Naive thymus-derived CD8-positive, alpha-beta T cell (primary cell): ENCODE measurements at places on chromosomes 13 and 19.

- no peak overlapping the region for H3K4me3 ChIP-seq
- no peaks in the 10 kb centered on the region for H3K36me3 ChIP-seq
Observed at GRCh38 chr13:97851269-97851668, 102.2 kb upstream of the IPO5 start.

DNA sequence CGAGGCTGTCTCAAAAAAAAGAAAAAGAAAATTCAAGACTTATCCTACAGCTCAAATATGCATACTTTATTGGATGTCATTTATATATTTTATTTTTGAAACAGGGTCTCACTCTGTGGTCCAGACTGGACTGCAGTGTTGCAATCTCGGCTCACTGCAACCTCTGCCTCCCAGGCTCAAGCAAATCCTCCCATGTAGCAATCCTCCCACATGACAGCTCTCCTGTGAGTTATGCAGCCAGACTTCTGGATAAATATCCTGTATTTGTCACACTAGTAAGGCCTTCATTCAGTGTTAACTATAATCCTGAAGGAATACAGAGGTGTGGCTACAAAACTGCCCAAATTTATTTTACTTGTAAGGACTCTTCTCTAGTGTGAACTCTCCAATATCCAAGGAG is 7.2 kb downstream of the ZNF552 start:
- peaks cover 41% of the 10 kb centered on the region for H3K4me1 ChIP-seq
- no peaks in the 10 kb centered on the region for H3K27me3 ChIP-seq
- H3K27ac ChIP-seq: no peak overlapping the region
- no peak for DNase-seq

GRCh38 chr13:32728327-32728726 is 142.1 kb downstream of the PDS5B start:
- DNase-seq: no peak
- H3K4me3 ChIP-seq: no peak overlapping the region
- no peaks in the 10 kb centered on the region for H3K27me3 ChIP-seq
- peaks cover 6% of the 10 kb centered on the region for H3K36me3 ChIP-seq
- no peak overlapping the region for H3K27ac ChIP-seq

- peak overlapping the region; percentile 28 for H3K27ac ChIP-seq
- DNase-seq: peak; percentile 55
- H3K4me3 ChIP-seq: no peak overlapping the region
- no peaks in the 10 kb centered on the region for H3K27me3 ChIP-seq
- no peaks in the 10 kb centered on the region for H3K36me3 ChIP-seq
Observed at GRCh38 chr19:4444765-4445741, 12.5 kb downstream of the UBXN6 start.

DNA sequence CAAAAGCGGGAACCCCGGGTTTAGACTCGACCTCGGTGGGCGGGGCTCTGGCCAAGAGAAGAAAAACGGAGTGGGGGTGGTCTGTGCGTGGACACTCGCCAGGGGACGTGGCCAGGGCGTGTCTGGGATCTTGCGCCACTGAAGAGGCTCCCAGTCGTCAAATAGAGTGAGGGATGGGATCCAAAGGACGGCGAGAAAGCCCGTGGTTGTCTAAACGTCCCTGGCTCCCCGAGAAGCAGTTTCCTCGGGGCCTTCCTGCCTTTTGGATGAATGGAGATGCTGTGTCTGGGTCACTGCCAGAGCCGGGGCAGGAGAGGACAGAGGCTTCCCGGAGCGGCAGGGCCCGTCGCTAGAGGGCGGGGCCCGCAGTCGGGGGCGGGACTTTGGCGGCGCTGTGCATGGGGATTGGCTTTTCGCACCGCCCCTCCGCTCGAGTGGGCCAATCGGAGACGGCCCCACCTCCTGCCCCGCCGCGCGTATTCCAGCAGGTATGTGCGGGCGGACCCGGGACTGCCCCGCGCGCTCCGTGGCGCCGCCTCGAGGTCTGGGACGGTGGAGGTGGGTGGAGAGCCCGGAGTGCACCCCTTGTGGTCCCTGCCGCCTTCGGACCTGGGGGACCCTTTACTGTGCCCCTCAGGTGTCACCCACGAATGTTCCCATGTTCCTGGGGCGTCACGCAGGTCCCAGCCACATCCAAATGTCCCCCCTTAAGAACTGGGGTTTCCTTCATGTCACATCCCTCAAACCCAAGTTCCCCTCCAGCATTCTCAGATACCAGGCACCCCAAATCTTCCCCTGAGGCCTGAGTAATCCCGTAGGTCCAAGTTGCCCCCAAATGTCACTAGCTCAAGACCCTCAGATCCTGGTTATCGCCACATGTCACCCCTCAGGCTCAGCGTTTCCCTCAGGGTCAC is 38.3 kb downstream of the ZSWIM4 start:
- peaks cover 41% of the 10 kb centered on the region for H3K4me1 ChIP-seq
- peak overlapping the region; percentile 89 for H3K4me3 ChIP-seq
- no peaks in the 10 kb centered on the region for H3K36me3 ChIP-seq
- DNase-seq: peak; percentile 91
- H3K27ac ChIP-seq: peak overlapping the region; percentile 96
- no peaks in the 10 kb centered on the region for H3K27me3 ChIP-seq

- H3K27ac ChIP-seq: no peak within 1 kb of the TSS
- peaks cover 16% of the 10 kb centered on the region for H3K4me1 ChIP-seq
- no peak within 1 kb of the TSS for H3K4me3 ChIP-seq
- DNase-seq: no peak
Observed at GRCh38 chr19:3880471-3881271, at the start of gene ATCAY. ATCAY (plus strand) TSS chr19:3880685; CDS start chr19:3885768, 5,083 bp downstream.

DNA sequence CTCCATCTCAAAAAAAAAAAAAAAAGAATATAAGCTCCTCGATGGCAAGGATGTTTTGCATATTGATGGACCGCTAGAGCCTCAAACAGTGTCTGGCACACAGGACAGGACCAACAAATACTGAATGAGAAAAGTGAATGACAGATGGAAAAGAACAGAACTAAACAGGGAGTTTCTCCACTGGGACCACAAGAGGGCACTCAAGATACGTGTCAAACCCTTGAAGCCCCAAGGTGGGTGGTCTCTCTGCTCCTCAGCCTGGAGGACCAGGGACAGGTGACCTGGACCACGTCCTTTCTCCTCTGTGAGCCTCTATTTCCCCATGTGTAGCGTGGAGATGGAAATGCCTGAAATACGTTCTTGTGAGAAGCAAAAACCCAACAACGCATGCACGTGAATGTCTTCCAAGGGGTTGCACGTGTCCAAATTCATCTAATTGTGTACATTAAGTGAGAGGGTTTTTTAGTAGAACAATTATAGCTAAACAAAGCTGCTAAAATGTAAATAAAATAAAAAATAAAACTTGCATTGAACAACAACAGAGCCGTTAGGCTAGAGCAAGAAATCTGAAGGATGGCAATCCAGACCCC is 5.7 kb upstream of the CDC42EP5 start:
- no peak overlapping the region for H3K27ac ChIP-seq
- peaks cover 9% of the 10 kb centered on the region for H3K4me1 ChIP-seq
- no peak for DNase-seq

DNA sequence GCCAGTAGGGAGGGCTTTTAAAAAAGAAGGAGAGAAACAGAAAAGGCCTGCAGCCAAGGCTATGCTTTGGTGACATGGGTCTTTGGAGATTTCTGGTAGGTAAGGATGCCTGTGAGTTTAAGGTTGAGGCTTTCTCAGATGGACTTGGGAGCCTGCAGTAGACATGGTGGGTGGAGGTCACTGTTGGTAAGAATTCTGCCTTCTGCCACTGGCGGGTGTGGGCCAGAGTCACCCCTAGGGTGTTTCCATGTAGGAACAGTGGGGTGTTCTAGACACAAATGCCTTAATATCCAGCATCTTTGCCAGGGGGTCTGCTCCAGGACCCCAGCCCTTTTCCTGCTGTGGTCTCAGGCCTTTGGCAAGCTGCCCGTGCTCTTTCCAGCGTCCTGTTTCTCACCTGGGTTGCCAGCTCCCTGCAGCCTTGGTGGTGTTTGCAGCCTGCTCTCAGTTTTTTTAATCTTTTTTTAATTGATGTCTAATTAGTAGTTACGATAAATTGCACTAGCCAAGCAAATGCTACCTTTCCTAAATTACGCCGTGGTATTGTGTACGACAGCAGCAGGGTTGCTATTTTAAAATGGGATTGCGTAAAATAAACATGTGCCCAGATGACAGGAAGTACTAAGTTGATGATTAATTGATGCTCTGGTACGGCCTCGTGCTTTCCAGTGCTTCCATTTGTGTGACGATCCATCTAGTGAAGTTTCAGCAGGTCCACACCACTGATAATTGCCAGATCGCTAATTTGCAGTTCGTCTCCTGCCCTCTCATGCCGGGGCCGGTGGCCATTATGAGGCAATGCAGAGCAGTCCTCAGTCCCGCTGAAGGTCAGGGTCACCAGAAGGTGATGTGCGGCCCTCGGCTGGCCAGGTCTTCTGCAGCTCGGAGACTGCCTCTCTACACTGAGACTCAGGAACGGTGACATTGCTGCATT is 35.3 kb upstream of the NPAS1 start:
- peaks cover 32% of the 10 kb centered on the region for H3K4me1 ChIP-seq
- H3K27ac ChIP-seq: no peak overlapping the region
- H3K27me3 ChIP-seq: no peaks in the 10 kb centered on the region

DNA sequence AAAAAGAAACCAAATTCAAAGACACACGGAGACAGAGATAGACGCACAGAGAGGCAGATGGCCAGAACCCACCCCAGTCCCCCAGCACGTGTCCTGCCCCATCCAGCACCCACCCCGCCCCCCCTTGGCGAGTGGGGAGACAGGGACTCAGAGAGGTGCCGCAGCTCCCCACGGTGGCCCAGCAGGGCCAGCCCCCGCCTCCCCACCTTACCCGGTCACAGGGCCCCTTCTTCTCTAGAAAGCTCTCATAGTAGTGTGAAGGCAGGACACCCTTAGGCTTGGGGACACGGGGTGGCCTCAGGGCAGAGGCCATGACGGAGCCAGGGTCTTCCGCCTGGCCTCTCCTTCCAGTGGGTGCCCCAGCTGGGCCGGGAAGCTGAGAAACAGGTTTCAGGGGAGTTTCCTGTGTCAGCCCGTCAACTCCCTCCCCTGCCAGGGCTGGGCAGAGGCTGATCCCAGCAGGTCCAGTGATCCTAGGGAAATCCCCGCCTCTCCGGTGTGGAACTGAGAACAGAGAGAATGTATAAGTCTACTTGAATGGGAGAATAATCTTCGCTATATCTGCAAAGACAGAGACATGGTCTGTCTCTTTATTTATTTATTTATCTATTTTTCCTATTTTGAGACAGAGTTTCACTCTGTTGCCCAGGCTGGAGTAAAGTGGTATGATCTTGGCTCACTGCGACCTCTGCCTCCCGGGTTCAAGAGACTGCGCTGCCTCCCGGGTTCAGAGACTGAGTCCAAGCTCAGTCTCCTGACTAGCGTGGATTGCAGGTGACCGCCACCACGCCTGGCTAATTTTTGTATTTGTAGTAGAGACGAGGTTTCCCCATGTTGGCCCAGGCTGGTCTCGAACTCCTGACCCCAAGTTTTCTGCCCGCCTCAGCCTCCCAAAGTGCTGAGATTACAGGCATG is at the start of gene STAP2:
STAP2 (minus strand) TSS at position 387 of the 915 bp plus-strand sequence; CDS start at position 313, 74 bp downstream.
- H3K27ac ChIP-seq: peak within 1 kb of the TSS; percentile 85
- DNase-seq: peak; percentile 30
- peaks cover 32% of the 10 kb centered on the region for H3K4me1 ChIP-seq
- H3K36me3 ChIP-seq: peaks cover 2% of the 10 kb centered on the region

- peaks cover 22% of the 10 kb centered on the region for H3K4me1 ChIP-seq
- peaks cover 2% of the 10 kb centered on the region for H3K27me3 ChIP-seq
Observed at GRCh38 chr19:5828661-5829566, 10.6 kb downstream of the FUT6 start.

DNA sequence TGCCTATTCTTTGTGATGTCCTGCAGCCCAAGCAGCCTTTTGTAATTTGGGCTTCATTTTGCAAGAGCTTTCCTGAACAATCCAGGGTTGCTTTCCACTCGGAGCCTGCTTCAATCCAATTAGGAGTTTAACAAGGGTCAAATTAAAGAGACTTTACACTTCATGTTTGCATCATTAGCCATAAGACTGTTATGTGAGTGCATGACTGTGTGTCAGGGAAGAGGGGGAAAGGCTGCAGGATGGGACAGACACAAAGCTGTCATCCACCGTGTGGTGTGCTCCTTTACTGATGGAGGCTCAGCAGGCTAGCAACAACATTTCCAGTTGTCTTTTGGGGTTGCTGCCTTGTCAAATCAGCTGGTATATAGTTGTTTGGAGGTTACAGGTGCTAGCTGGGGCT is 23.7 kb upstream of the MAB21L1 start:
- no peaks in the 10 kb centered on the region for H3K36me3 ChIP-seq
- no peak overlapping the region for H3K27ac ChIP-seq
- no peak overlapping the region for H3K4me3 ChIP-seq
- no peaks in the 10 kb centered on the region for H3K4me1 ChIP-seq

GRCh38 chr13:47869776-47870175 is 131.3 kb downstream of the SUCLA2 start:
- peaks cover 21% of the 10 kb centered on the region for H3K36me3 ChIP-seq
- peaks cover under 1% of the 10 kb centered on the region for H3K27me3 ChIP-seq
- H3K4me1 ChIP-seq: peaks cover 2% of the 10 kb centered on the region
- H3K4me3 ChIP-seq: no peak overlapping the region

DNA sequence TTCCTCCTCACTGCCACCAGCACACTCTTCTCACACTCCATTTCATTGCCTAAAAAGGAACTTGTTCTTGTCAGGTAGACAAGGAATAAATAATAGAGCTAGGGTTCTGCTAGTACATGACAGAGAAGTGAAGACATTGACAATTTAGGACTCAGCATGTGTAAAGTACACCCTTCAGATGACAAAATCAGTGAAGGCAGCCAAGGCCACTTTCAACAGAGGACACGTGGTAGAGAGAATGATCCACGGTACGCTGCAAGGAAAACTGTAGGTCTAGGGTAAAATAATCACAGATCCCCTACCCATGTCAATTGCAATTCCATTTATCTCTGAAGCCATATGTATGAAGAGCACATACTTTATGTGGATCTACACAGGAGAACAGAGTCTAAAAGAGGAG is 7.2 kb upstream of the SPATA13 start:
- no peaks in the 10 kb centered on the region for H3K36me3 ChIP-seq
- DNase-seq: no peak
- no peak overlapping the region for H3K4me3 ChIP-seq
- no peaks in the 10 kb centered on the region for H3K4me1 ChIP-seq
- H3K27ac ChIP-seq: no peak overlapping the region
- peaks cover 4% of the 10 kb centered on the region for H3K27me3 ChIP-seq

- H3K27ac ChIP-seq: no peak overlapping the region
- H3K27me3 ChIP-seq: no peaks in the 10 kb centered on the region
Observed at GRCh38 chr19:28242317-28242927, 970.5 kb downstream of the UQCRFS1 start.

- DNase-seq: no peak
- no peaks in the 10 kb centered on the region for H3K36me3 ChIP-seq
- no peak overlapping the region for H3K4me3 ChIP-seq
- H3K4me1 ChIP-seq: no peaks in the 10 kb centered on the region
Observed at GRCh38 chr13:34730961-34731360, 211.1 kb upstream of the NBEA start.

GRCh38 chr19:32238076-32238475 is 107.3 kb upstream of the ZNF507 start:
- H3K36me3 ChIP-seq: no peaks in the 10 kb centered on the region
- H3K27me3 ChIP-seq: peaks cover 7% of the 10 kb centered on the region
- no peak for DNase-seq
- H3K4me3 ChIP-seq: no peak overlapping the region
- no peak overlapping the region for H3K27ac ChIP-seq
